Regular cardiac myocyte (primary cell): ENCODE measurements at places on chromosomes 1 and 21. TPM values are rescaled to one million over a fixed set of nuclear protein-coding genes. Genes with fewer than 3 reads are reported as not detected.

The S100A16 gene
- total RNA-seq: 126 and 297 TPM in 2 replicates

The OXCT2 gene
- total RNA-seq: 0.96 and 1.7 TPM in 2 replicates

The ELF3 gene
- 0.77 and 2.5 TPM in 2 replicates for total RNA-seq

The ARMH1 gene
- under 0.01 and 0.28 TPM in 2 replicates for total RNA-seq

The NBPF20 gene
- 1.7 and 2.3 TPM in 2 replicates for total RNA-seq
